ENCODE measurements at places on chromosomes 4 and X.

DNA sequence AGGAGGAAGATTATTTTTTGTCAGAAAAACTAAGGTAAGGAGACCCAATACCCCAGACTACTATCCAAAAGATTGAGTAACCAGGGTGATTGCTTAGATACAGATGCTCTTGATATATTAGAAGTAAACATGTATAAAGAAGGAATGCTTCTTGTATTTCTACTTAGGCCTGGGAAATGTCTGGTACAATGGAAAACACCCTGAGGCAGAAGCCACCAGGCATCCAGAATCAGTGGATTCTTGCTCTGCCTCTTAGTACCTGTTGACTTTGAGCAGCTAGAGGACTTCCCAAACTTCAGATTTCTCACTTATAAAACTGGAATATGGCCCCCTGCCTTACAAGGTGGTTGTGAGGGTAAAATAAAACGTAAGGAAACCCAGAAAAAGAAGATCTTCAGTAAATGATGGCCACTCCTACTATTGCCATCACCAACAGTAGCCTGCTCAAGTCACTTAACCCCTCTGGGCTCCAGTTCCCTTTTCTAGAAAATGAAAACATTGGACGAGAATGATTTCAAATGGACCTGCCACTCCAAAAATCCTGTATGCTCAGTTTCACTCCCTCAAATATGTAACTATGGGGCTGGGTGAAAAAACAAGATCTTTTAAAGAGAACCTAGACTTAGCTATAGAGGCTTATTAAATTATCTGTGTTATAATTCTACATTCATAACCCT, 56.6 kb downstream of the AMELX start:
- DNase-seq: no peak

DNA sequence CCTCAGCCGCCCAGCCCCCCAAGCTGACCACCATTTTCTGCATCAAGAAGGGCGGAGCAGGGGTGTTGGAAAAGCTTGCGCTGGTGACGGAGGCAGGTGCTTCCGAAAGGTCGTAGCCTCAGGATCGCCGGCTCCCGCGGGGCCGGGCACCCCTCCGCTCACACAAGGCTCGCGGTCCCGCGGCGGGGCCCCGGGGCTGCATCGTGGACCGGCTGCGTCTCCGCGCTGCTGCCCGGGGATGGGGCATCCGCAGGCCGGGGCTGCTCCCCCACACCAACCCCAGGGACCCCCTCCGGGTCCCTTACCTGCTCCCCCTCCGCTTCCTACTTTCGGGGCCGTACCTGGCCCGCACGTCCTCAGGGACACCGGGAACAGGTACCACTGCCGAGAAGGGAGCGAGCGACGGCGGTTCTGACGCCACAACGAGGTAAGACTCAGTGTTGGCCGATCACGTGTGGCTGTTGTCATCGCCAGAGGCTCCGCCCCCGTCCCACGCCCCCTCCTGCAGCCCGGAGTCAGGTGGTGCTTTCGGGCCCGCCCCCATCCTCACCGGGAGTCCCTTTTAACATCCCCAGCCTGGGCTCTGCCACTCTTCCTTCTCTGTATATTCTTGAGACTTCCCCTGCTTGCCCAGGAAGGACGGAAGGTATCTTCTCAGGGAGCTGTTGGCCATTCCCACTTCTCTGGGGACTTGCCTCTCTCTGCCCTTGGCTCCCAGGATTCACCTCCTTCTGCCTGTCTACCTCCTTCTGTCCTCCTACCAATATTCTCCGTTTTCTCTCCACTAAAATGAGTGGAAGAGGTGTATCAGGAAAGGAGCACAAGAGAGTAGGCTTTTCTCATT, at the start of gene BEX2:
BEX2 (minus strand) TSS at position 436 of the 844 bp plus-strand sequence. CDS start 1,014 bp downstream, outside the sequence.
- peak; percentile 79 for DNase-seq

GRCh38 chr4:148961526-148961925, 519.3 kb upstream of the NR3C2 start:
- DNase-seq: no peak

DNA sequence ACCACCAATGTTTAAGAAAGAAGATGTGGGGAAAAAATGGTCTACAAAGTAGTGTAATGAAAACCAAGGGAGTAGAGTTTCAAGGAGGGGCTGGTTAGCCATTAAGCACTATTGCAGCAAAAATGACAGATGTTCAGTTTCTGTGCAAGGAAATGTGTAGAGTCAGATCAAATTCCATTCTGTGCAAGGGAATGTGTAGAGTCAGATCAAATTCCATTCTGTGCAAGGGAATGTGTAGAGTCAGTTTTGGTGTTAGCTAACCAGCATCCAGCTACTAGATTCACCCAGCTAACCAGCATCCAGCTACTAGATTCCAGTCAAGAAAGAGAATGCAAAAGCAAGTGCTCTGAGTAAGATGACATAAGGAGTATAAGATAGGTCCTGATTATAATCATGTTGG, 208.8 kb downstream of the COX18 start:
- no peak for DNase-seq

GRCh38 chr4:17236686-17237085, 275.2 kb downstream of the QDPR start:
- no peak for DNase-seq

DNA sequence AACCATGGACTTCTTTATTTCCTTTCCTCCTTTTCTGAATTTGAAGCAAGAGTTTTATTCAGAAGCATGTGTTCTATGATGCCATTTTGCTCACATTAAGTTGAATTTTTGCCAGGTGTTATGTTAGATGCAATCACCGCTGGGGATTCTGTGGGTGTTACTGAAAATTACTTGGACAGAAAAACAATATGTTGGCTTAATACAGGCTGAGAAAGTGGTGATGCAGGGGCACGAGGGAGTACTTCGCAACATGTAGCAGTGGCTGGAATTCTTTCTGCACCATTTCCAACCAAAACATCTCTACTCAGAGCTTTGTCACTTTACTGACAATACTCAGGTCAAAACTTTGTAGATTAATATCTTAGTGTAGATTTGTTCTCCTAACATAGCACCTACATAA, 109.2 kb upstream of the PCDH18 start:
- peak; percentile 28 for DNase-seq

- DNase-seq: no peak
These were observed 199.4 kb upstream of the TRAM1L1 start for GRCh38 chr4:117284736-117285135.

DNA sequence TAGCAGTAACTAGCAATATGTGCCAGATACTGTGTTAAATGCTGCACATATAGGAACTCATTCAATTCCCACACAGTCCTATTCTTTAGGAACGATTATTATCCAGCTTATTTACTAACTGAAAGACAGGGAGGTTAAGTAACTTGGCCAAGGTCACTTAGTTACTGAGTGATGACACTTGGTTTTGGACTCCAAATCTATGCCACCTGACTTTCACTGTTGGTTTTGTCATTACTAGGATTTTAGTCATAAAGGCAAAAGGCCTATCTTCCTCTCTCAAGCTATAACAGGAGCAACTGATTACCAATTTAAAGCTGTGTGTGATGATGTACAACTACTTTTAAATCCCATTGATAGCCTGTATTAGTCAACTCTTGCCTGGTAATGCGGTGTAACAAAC, 138.9 kb upstream of the STX18 start:
- no peak for DNase-seq

GRCh38 chrX:19606902-19607301, 91.6 kb upstream of the MAP3K15 start:
- no peak for DNase-seq

GRCh38 chr4:126961661-126962060, 671.1 kb upstream of the INTU start:
- DNase-seq: no peak

DNA sequence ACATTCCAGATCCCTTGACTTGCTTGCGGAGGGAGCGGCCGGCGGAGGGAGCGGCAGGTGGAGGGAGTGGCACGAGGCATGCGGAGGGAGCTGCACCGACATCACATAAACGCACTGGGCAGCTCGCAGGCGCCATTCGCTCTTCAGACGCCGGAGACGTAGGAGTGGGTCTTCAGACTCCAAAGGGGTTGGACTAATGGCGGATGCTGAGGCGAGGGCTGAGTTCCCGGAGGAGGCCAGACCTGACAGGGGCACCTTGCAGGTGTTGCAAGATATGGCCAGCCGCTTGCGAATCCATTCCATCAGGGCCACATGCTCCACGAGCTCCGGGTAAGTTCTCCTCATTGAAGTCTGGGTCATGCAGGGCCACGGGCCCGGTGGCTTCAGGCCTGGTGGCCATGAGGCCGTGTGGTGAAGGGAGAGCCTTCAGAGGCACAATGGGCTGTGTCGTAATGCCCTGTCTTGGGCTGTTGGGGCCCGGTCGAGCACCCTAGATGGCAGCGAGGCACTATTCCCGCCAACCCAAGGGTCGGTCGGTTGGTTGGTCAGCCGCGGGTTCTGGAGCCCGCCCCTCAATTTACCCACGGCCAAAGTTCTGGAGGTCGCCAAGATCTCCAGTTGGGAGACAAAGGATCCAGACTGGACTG, at the start of gene TKTL1:
TKTL1 (plus strand) TSS at position 132 of the 647 bp plus-strand sequence; CDS start at position 197, 65 bp downstream.
- DNase-seq: no peak

DNA sequence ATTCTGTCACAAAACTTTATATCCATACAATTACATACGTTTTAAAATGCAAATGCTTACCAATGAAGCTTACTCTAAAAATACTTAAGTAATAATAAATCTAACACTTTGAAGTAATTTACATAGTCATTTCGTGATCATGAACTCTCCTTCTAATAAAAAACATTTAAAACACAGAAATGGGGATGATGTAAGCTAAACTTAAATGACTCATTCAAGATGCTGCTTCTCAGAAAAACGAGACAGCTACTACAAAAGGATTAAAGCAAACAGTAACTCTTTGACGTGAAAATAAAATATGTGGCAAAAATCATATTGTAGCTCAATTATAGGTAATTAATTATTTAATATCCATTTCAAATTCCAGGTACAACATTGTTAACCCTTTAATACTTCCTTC, 148.7 kb downstream of the FGF16 start:
- DNase-seq: no peak

DNA sequence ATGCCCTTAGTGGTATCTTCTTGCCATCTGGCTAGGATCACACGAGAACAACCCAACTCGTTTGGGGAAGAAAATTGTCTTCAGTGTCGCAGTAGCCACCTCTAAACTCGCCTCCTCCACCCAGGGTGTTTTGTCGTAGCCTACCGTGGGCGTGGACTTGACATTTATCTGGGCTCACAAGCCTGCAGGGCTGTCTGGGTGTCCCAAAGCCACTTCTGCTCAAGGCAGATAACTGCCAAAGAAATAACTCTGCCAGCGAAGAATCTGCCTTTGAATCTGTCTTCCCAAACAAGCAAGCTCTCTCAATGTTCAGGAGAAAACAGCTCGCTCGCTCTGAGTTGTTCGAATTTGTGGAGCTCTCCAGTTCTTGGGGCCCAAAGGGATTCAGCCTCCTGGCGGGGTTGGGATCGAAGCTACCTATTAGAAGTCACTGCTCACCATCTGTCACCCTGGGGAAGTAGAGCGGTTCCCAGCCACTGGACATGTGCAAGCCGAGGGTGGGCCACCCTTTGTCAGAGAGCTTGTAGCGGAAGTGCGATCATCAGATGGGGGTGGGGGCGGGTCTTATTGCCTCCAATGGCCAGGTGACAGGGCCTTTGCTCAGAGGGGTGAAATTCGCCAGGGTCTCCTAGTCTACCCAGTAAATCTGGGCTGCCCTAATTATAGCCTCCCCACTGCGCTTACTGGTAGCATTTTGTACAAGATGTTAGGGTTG, 14.8 kb downstream of the BLOC1S4 start:
- peak; percentile 11 for DNase-seq

GRCh38 chr4:41550308-41550707, 12.4 kb downstream of the LIMCH1 start:
- no peak for DNase-seq

GRCh38 chrX:16143968-16144367, 20.6 kb downstream of the GRPR start:
- DNase-seq: no peak

GRCh38 chr4:61583696-61584095, 383.6 kb downstream of the ADGRL3 start:
- DNase-seq: no peak

DNA sequence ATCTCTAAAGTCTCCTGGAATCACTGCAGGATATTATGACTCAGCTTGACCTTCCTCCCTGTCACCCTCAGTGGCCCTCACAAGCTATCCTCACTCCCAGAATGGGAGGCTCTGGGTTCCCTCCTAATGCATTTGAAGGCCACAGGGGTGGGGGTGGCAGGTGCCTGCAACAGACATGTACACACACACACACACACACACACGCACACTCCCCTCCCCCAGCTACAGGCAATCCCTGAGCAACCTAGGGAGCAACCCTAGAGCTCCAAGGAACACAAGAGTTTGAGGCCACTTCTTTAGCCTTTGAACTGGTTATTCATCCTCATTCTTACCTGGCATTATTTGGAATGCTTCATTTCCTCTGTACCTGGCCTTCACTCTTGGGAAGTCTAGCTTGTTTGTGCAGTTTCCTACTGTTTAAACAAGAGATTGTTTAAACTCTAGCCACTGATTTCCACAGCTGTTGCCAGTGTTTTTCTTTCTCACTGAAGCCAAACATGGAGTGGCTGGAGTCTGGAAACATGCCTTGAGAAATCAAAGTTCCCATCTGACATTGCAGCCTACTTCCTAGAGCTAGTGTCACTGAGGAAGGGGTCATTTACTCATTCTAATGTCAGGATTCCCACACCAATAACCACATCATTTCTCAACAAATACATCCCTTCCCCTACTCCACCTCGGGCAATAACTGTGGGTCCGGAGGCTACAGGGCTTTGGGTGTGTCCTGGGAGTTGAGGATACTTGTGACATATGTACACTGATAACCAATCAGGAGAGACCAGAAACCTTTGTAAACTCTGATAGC, 37.7 kb downstream of the MAOA start:
- no peak for DNase-seq

DNA sequence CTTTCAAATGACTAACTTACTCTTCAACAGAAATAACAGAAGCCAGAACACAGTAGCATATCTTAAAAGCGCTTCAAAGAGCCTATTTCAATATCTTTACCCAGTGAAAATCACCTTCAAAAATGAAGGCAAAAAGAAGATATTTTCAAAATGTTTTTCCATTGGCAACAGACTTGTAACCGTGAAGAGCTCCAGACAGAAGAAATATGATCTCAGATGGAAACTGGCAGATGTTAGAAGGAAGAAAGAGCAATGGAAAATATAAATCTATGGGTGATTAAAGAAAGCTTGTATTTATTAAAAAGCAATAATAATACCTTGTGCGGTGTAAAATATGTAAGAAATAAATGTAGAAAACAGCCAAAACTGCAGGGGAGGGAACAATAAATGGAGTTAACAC, 35.7 kb downstream of the PRKG2 start:
- peak; percentile 72 for DNase-seq

DNA sequence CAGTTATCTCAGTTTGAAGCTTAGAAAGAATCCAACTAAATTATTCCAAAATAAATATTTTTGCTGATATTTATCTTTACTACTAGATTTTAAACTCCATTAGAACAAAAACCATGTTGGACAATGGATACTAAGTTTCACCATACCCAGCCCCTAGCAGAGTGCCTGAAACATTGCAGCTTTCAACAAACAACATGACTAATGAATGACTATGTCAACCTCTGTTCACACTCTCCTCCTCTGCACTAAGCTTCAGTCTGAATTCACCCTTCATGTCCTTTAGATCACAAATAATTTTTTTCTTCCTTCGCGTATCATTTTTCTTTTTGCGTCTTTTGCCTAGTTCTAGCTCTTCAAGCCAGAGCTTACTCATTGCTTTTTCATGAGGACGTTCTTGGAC, 315.2 kb downstream of the PCDH10 start:
- no peak for DNase-seq
